ENCODE measurements at places on chromosomes 6 and 20.

DNA sequence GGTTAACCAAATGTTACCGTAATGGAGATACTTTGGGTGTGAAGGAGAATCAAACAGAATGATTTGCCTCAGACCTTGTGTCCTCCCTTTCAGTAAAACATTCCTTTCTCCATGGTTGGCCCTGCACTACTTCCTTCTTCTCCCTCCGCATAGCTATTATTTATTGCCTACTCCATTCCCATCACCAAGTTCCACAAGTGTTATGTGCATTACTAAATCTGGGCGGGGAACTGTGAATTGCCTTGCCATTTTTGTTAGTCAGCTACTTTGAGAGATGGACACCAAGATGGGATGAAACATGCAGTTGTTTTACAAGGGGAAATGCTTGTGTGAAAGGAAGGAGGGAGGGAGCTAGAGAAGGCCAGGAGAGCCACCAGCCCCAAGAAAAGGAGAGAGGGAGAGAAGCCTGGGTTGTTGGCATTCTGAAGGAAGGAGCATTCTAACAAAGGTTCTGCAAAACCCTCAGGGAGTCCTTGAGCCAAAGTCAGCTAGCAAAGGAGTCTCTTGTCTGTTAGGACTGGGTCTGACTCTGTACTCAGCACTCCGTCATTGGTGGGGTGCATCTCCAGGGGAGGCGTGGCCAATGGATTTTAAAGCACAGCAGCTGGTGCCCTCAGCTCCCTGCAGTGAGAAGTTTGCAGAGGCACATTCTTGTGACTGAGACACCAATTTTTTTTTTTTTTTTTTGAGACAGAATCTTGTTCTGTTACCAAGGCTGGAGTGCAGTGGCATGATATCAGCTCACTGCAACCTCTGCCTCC lies 83.6 kb upstream of the CHD6 start:
- no peak for DNase-seq

DNA sequence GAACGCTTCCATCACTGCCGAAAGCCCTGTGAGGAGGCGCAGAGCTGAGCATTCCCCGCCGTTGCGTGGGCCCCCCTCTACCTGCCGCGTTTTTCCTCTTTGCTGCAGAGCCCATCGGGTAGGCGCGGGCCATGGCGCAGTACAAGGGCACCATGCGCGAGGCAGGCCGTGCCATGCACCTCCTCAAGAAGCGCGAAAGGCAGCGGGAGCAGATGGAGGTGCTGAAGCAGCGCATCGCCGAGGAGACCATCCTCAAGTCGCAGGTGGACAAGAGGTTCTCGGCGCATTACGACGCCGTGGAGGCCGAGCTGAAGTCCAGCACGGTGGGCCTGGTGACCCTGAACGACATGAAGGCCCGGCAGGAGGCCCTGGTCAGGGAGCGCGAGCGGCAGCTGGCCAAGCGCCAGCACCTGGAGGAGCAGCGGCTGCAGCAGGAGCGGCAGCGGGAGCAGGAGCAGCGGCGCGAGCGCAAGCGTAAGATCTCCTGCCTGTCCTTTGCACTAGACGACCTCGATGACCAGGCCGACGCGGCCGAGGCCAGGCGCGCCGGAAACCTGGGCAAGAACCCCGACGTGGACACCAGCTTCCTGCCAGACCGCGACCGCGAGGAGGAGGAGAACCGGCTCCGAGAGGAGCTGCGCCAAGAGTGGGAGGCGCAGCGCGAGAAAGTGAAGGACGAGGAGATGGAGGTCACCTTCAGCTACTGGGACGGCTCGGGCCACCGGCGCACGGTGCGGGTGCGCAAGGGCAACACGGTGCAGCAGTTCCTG lies 693 bp downstream of the FAM50B start:
- no peak for DNase-seq

- DNase-seq = no peak
Measured at GRCh38 chr6:160431226-160431625, 83.0 kb downstream of the SLC22A3 start.

DNA sequence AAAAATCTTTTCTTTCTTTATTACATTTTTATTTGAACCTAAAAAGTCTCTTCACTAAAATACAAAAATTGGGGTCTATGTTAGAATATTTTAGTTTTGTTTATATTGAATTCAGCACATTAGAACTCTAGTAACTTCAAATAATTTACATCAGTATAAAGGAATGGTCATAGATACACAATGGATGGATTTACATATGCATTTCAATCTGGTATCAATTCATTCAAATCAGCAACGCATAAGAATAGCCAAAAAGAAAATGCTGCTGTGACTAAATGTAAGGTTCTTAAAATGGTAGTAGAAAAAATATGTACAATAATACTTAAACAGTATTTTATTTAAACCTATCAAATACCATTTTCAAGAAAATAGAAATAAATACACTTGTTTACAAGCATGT lies 47.6 kb upstream of the MANEA start:
- DNase-seq = no peak

DNA sequence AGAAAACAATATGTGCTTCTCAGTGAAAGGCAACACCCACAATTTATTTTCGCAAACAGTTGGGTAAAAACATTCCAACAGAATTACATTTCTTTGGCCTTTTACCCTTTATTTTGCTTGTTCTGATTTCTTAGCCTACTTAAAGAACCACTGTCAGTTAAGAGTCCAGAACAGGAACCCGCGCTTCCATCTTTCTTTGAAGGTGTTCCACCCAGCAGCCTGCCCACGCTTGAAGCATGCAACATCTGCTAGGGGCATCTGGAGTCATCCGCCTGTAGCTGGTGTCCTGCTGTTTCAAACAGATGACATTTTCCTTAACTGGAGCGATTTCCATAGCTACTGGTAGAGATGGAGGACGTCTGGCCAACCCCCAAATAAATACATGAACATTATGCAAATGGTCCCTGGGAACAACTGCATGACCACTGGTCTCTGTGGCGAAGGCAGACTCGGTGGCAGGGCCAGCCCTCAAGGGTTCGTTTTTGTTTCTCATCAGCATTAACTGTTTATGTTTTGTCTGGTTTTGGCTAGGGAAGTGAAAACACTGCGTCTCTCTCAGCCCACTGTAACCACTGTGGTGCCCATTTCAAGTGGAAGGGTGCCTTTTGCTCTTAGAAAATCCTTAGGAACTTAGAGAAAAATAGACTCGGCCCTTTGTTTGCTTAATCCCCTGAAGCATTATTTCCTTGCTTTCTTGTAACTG lies 51.6 kb downstream of the LAMA4 start:
- no peak for DNase-seq

DNA sequence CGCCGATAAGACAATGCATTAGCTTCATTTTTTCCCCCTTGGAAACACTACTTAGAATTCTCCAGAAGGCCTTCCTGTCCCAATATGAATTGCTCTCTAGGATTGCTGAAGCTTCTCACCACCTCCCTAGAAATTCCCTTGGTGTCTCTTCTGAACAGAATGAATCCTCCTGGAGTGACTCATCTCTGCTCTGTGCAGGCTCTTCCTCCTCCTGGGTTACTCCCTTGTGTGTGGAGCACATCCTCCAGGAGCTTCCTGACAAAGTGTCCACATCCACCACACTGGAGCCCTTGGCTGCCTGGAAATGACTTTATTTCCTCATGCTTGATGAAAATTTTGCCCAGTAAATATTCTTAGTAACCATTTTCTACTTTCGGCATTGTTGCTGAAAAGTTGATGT lies 54.4 kb downstream of the DTNBP1 start:
- DNase-seq = no peak

- DNase-seq = no peak
Measured at GRCh38 chr6:155090166-155090565, 95.1 kb downstream of the TIAM2 start.

GRCh38 chr6:98546376-98546775 lies 288.0 kb upstream of the POU3F2 start:
- DNase-seq = no peak

DNA sequence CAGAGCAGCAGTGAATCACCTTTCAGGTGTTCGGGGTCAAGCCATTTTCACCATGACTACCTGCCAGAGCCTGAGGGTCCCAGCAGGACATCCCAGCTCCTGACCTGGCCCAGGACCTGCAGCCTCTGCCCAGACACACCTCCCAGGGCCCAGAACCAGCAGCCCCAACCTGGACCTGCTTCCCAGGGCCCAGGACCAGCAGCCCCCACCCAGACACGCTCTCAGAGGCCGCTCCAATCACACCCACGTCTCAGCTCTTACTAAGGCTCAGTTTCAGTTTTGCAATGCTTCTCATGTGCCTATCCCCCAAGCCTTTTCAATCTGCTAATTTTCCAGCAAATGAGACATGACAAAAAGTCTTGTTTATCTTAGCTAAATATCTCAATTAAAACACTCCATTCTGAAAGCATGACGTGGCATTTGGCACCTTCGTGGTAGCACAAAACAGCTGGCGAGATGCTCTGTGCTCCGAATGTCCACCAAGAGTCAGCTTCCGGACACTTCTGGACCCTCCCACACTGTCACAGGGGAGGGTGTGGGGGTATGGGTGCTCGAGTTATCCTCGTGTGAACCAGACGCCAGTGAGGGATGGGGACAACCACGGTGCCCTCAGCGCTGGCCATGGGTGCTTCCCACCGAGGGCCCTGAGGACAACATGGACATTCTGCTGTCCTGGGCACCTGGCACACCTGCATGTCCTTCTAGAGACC lies 253.2 kb downstream of the DLL1 start:
- no peak for DNase-seq

GRCh38 chr6:37059344-37060194 lies 54.1 kb downstream of the FGD2 start:
- no peak for DNase-seq

DNA sequence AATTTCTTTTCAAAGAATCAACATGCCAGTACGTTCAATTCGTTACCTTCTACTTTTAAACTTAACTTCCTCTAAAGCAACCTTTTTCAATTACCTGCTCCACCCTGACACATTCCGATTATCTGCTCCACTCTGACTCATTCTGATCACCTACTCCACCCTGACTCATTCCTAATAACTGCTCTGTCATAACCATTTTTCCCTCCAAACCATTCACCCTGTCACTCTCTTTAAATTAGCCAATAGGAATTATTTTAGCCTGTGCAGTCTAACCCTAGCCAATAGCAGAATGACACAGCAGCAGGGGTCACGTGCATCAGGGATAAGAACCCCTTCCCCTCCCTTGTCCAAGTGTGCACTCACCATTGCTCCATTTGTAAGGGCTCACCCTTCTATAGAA lies 557.4 kb upstream of the EYS start:
- no peak for DNase-seq

All from stimulated activated CD8-positive, alpha-beta memory T cell treated with anti-CD3 and anti-CD28 coated beads, Interleukin-7, amount 100 ng/mL, for 24 hours (primary cell).